Activated CD8-positive, alpha-beta memory T cell treated with anti-CD3 and anti-CD28 coated beads for 1 hour (primary cell): ENCODE measurements at places on chromosomes 3 and 15.

DNA sequence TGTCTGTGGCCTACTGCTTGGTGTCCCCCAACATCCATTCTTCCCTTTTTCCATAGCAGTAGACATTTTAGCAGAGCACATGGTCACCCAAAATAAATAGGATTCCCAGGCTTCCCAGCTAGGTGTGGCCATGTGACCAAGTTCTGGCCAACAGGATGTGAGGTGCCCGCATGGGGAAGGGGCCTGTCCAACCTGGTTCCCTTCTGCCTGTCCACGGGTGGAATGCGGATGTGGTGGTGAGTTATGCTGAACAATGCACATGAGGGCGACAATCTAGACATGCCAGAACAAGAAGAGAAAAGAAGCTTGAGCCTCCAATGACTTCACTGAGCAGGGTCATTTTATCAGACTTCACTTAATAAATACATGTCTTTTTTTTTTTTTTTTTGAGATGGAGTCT lies 77.6 kb upstream of the DLG1 start:
- no peak for DNase-seq

DNA sequence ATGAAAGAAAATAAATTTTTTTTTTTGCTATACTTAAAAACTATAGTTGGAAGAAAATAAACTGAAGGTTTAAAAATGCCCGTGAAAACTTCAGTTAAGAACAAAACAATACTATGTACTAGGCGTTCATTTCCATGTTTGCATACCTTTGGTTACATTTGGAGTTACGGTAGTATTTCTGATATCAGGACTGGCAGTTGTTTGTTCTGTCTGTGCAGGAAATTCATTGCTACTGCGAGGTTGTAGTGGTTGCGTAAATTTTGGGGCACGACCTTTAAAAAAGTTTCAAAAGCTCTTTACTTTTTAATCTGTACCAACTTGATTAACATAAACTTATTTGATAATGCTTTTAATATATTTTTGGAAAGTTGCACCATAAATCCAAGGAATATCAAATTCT lies 47.9 kb downstream of the ST3GAL6 start:
- no peak for DNase-seq

DNA sequence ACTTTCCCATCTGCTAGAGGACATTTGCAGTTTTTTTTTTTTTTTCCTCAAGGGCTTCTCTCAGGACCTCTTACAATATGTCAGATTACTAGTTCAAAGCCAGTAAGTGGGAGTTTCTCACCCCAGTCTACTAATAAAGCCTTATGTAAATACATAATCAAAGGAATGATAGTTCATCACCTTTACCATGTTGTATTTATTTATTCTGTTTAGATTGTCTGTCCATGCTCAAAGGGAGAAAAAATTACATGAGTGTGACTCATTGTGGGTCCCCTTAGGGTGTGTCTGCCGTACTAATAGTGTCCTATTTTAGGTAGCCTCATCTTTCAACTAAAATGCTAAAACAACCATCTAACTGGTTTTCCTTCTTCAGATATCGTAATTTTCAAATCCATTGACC lies 917.6 kb downstream of the EPHA3 start:
- no peak for DNase-seq

DNA sequence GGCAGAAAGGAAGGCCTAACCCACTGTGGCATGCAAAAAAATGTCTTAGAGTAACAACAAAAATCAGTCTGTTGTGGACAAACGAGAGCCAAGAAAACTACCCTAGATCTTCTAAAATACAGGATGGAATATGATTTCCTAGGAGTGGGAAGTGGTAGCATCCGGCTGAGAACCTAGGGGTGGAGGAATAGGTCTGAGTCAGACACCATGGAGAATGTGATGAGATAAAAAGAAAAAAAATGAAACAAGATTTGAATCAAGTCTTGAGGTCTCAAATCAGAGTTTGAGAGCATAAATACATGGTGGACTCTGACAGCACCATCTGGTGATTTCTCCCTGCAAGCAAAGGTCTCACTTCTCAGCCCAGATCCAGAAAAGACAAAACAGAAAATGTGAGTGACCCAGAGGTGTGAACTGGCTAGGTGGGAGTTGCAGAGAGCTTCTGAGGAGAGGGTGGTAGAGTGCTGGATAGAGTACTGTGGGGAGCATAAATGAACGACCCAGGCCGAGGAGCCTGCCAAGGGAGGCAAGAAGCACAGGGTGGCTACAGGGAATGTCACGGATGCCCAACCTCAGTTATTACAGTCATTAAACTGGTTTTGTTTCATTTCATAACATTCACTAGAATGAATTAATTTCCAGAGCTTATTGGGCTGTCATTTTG lies 27.6 kb upstream of the VEPH1 start:
- DNase-seq = no peak

GRCh38 chr3:101253396-101253795 lies 67.0 kb downstream of the IMPG2 start:
- DNase-seq = no peak

DNA sequence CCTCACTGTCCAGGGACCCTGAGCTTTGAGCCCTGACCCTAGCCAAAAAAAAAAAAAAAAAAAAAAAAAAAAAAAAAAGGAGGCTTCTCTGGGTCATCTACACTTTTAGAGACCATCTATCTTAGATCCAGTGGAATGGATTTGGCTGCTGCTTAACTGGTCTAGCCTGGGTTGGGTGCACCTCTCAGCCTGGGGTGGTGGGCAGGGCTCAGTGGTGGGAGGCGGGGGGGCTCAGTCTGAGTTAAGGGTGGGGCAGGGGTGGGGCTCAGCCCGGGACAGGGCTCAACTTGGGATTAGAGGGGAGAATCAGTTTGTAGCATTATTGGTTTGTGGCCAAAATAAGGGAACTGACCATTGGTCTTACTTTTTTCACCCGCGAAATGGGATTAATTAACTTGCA lies 139.2 kb downstream of the TPRA1 start:
- no peak for DNase-seq

DNA sequence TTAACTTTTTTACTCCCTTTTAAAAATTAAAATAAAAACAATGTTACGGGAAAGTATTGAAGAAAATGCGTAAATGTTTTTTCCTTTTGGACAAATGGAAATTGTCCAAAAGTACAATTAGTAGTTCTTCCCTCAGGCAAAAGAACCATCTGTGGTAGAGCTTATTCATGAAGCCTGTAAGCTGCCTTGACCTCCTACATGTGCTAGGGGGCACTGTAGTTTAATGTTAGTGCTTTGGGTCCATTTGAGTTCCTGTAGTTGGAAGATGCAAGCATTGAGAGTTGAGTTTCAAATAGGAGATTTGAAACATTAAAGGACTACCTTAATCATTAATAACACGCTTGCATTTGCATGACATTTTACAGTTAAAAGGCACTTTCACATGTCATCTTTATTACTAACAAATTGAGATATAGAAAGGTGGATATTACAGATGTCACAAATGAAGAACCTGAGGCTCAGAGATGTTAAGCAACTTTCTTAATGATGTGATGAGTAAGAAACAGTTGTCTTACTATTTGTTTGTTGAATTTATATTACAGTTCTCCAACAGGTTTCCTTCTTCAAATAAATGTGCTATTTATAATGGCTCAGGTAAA lies 1.8 kb upstream of the ZNF385D start:
- no peak for DNase-seq

- no peak for DNase-seq
These were observed 1.4 kb upstream of the HCN4 start for GRCh38 chr15:73370151-73370550.

DNA sequence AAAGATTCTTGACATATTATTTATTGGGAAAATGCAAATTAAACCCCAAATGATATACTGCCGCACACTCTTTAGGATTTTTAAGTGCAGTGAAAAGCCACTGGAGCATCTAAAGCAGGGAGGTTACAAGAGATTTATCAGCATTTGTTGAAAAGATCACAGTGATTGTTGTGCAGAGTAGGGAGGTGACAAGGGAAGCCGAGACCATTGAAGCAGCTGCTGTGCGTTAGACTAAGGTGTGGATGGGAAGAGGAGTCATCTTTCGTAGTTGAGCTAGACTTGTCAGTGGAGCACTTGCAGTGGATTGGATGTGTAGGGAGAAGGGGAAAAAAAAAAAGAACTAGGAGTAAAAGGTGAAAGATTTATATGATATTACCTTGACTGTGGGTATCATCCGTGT lies 854.6 kb downstream of the NTRK3 start:
- DNase-seq = no peak

GRCh38 chr3:32815841-32816438 lies 1.9 kb upstream of the TRIM71 start:
- DNase-seq = no peak

DNA sequence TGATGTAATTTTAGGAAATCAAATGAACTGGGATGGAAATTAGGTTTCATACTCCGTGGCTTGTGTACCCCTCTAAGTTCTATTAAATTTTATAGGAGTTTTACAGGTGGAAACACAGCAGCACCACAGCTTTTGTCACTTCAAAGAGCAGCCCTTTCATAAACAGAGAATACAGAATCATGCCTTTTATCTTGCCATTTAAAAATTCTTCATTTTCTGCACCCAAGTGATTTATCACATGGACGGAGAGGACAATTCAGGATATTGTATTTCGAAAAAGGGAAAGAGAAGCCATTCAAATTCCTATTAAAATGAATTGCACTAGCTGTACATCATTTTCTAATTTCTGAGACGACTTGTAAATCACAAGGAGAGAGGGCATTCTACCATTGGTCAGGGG lies 245.4 kb downstream of the PTPRG start:
- no peak for DNase-seq

DNA sequence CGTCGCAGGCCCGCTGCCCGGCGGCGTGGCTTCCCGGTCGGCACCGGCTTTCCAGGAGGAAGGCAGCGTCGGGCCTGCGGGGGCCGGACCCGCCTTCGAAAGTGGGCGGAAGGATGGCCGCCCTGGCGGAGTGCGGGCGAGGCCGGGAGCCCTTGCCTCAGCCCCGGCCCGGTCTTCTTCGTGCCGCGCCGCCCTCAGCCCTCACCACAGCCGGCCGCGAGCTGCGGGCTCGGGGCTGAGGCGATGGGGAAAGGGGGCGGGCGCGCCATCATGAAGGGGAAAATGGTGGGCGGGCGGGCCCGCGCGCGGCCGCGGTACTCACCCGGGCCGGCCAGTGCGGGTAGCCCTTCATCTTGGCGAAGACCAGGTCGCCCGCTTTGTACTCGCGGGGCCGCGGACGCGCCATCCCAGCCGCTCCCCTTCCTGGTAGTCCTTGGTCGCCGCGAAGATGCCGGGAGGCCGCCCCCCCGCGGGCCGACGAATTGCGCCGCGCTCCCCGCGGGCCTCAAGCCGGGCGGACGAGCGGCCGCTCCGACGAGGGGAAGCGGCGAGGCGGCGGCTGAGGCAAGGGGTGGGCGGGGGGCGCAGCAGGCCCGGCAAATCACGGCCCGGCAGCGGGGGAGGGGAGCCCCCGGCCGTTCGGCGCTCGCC lies 489 bp downstream of the HDGFL3 start:
- DNase-seq = no peak

- no peak for DNase-seq
These were observed 27.0 kb downstream of the KATNBL1 start for GRCh38 chr15:34182942-34183341.

DNA sequence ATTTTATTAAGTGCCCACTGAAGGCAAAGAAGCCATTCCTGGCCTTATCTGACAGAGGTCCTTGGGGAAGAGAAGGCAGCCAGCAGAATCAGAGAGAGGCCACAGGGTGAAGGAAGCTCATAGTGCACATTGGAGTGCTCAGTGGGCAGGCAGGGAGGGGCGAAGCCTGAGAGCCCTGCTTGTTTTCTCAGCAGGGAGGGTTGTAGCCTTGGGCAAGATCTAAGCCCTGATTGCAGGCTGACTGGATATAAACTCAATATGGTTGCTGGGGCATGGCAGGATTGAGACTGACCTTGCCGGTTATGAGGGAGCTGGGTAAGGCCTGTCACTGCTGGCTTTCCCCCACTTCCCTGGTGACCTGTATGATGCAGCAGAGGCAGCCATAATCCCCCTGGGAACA lies 7.5 kb upstream of the IGSF11 start:
- DNase-seq = no peak

DNA sequence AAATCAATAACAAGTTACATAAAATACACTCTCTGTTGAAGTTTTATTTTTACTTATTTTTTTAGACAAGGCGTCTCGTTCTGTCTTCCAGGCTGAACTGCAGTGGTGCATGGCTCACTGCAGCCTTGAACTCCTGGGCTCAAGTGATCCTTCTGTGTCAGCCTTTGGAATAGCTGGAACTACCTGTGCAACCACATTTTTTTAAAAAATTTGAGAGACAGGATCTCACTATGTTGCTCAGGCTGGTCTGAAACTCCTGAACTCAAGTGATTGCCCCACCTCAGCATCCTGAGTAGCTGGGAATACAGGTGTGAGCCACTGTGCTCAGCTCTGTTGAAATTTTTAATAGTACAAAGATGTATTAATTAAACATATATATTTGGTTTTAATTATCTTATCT lies 614.3 kb upstream of the ARRDC4 start:
- DNase-seq = no peak

GRCh38 chr15:80003934-80004472 lies 33.0 kb upstream of the BCL2A1 start:
- no peak for DNase-seq

DNA sequence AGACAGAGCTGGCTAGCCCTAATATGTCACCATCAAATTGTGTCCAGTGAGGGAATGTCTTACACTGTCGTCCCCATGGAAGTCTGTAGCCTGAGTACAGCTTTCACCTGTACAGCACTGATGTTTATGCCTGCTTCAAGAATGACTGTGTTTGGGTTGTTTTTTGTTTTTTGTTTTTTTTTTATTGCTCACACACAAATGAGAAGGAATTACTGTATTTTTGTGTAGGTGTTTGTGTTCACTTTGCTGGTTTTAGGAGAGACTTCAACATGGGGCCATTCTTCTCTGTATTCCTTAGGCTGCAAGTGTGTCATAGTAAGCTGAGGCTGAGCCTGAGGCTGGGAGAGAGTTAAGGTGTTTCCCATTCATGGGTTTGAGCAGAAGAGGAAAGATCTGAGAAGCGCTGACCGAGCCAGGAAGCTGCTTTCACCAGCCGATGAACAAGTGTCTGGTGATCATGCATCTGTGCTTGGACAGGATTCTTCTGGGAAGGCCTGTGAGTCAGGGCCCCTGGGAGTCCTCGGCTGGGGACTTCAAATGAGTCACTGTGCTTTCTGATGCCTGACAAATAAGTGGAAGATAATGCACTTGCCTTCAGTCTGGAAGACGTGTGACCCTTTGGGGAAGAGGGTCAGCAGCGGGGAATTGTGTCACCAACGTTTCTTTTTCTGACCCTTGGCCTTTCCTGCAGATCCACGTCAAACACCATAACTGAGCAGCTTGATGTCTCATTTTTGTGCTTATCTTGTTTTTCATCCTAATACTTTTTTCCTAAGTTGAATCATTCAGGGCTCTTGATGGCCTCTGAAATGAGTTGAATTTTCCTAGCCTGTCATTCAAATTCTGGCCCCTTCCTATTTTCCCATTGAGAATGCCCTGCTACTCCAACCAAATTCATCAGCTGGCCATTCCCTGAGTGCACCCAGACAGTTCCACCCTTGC lies 36.7 kb upstream of the ZBTB38 start:
- DNase-seq = no peak
